Skeletal muscle tissue (tissue), 5 donors: ENCODE measurements at places on chromosomes 7 and 10. TPM values are rescaled to one million over a fixed set of nuclear protein-coding genes. Genes with fewer than 3 reads are reported as not detected.

The KEL gene
- total RNA-seq, result 3.1 TPM

The RADIL gene
- 1.0 TPM for total RNA-seq

The AASS gene
- 32.4 TPM for total RNA-seq

The SMO gene
- total RNA-seq, result 28.7 TPM

The HABP2 gene
- under 0.01 TPM for total RNA-seq

The CNPY1 gene
- total RNA-seq, result 0.52 TPM
